H54 (cell line): ENCODE measurements at places on chromosomes 16 and 17.
A peak's percentile ranks its signal among the peaks of the same experiment; 100 is the strongest.

GRCh38 chr17:11899537-11899942 is 97.7 kb downstream of the ZNF18 start:
- no peak for DNase-seq

DNA sequence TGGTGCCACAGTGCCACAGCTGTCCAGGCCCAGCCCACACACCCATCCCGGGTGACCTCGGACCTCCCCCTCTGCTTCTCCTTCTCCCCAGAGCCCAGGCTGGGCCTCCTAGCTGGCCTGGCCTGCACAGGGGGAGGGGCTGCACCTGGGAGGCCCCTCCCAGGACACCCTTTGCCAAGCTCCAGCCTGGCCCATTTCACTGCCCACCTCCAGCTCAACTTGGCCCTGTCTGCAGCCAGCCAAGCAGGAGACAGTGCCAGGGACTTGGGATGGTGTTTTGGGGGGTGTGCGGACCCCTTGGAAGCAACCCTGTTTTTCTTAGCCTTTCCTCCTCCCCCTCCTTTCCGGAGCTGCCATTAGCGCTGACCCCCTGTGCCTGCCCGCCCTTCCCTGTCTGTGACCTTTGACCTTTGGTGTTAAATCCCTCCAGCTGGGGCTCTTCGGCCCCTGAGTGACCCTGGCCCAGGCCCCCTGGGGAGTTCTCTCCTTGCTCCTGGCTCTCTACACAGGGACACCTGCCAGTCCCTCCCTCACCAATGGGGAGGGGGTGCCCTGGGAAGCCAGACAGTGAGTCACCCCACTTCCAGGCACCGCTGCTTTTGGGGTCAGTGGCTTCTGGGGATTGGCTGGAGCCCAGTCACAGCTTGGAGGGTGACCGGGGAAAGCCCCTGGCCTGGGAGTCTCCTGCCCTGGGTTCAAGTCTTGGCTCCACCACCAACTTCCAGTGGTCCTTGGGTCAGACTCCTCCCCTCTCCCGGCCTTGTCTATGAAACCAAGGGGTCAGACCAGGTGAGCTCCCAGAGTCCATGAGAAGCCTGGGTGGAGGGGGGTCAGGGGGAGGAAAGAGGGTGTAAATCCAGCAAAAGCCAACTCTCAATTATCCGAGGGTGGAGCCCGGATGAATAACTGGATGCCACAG is 1.9 kb downstream of the GLIS2 start:
- DNase-seq = peak; percentile 80

GRCh38 chr17:4256952-4257351 is 6.8 kb downstream of the ANKFY1 start:
- peak; percentile 27 for DNase-seq

DNA sequence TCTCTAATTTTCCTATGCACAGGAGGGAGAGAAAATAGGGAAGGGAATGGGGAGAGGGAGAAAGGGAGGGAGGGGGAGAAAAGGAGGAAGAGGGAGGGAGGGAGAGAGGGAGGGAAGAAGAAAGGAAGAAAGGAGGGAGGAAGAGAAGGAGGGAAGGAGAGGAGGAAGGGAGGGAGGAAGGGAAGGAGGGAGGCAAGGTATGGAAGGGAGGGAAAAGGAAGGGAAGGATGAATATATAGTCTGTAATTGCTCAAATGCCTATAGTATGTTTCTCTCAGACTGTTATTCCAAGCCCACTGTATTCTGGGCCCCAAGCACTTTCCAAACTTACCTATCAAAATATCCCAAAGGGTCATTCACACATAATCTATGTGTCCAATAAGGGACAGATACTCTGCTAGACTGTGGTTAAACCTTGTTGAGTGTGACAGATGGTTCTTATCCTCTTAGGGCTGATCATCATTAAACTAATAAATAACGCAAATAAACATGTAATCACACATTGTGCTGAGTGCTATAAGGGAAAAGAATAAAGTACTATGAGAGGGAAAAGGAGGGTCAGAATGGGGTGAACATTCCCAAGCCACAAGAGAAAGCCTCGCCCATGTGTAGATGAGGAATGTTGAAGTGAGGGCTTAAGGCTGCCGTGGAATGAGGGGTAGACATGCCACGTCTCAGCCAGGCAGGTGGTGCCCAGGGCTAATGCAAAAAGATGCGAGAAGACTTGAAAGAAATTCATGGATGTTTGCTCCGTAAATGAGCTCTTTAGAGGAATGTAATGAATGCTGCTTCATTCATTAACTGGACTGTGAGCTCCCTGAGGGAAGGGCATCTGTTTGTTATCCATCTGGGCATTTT is 30.6 kb downstream of the ASIC2 start:
- DNase-seq = no peak

DNA sequence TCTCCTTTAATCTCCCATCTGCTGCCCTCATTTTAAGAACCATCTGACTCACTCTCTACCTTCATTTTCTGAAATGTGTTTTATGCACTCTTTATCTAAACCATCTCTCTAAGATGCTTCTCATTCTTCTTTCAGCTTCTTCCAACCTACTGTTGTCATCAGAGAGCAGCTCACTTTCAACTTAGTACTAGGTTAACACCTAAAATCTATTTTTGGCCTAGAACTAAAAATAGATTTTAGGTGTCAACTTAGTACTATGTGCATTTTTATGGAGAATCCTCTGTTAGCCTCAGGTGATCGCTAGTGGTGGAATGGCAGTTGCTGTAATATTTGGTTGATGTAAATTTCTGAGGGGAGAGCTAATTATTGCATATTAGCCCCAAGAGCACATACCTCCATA is 277.1 kb downstream of the KCNJ2 start:
- DNase-seq = no peak

GRCh38 chr17:30210366-30210765 is 25.1 kb downstream of the SLC6A4 start:
- DNase-seq = no peak

- peak; percentile 77 for DNase-seq
Measured at GRCh38 chr16:67241008-67241900, 6.0 kb downstream of the FHOD1 start.

- no peak for DNase-seq
Measured at GRCh38 chr17:42704837-42705494, 22.6 kb downstream of the CNTNAP1 start.

DNA sequence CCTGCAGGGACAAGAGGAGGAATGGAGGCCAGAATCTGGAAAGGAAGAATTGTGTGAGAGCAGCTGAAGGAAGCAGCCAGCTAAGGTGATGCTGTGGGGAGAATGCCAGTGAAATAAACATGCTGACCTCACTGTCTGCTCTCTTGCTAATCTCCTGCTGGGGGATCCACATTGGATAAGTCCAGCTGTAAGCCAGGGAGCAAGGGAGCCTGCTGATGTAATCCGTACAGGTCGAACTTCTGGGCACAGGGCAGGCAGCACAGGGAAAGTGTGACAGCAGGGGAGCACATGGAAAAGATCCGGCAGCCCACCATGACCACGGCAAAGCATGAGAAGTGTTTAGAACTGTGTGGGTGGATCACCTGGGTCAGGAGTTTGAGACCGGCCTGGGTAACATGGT is 7.5 kb upstream of the XPO6 start:
- no peak for DNase-seq

DNA sequence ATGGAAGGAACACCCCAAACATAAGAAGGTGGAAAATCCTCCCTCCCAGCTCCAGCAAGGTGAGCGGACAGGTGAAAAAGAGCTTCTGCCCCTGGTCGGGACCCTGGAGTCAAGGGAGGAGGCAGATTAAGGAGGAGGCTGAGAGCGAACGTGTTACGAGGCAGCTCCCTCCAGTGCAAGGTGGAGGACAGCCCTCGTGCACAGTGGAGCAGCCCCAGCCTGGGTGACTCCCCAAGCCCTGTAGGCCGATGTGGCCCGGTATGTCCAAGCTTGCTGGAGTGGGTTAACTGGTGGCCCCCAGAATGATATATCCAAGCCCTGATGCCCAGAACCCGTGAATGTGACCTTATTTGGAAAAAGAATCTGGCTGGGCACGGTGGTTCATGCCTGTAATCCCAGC is 15.5 kb upstream of the CRISPLD2 start:
- no peak for DNase-seq

DNA sequence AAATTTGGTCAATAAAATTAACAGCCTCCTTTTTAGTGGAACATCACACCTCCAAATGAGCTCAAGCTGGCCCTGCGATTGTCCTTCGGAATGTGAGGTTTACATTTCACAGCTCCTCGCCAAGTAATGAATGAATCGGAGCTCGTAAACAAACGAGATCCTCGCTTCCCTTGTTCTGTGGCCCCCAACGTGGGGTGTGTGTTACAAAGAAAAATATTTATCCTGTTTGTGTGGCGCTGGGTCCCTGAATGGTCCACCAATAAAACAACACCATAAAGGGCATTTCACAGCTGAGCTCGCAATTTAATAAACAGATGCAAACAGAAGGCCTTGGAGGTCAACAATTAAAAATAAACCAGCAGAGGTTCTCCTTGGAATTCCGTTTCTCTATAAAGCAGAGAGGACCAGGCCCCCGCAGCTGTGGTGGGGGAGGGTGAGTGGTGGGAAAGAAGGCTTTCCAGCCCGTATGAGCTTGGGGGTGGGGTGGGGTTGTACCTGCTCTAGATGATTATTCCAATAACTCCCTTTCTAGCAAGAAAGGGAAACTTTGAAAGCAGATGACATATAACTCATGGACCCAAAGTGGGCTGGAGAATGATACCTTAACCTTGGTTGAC is 393.9 kb upstream of the SALL1 start:
- no peak for DNase-seq

DNA sequence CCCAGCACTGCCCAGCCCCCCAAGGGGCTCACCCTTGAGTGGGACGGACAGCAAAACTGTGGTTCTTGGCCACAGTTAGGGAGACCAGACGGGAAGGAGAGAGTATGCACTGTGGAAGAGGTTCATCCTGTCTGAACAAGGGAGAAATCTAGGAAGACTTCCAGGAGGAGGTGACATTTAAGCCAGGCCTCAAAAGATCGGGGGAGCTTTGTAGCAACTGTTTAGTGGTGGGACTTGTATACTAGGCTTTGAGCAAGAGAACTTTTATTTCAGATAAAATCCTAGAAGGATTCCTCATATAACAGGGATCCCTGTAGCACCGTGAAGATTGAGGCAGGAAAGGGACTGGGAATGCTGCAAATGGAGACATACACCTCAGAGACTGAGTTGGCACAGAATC is 30.8 kb downstream of the SREBF1 start:
- no peak for DNase-seq

DNA sequence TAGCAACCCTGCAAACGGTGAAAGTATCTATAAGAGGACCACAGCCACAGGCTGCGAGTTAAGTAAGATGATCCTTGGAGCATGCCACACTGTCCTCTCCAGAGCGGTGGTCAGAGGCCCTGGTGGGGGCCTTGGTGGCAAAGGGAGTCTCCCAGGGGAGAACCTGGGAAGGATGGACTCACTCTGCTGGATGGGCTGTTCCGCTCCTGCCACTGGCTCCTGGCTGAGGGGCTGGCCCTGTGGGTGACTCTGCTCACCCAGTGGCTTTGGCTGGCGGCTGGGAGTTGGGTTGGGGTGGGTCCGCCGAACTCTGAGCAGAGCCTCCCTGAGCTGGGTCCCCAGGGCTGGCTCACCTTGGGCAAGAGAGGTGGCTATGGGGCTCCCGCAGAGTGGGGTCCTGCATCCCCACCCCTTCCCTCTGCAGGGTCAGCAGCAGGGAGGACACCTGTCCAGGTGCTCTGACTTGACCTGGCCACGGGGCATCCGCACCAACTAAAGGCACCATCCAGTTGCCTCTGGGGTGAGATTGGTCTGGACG is 7.3 kb downstream of the CDK5R1 start:
- no peak for DNase-seq

DNA sequence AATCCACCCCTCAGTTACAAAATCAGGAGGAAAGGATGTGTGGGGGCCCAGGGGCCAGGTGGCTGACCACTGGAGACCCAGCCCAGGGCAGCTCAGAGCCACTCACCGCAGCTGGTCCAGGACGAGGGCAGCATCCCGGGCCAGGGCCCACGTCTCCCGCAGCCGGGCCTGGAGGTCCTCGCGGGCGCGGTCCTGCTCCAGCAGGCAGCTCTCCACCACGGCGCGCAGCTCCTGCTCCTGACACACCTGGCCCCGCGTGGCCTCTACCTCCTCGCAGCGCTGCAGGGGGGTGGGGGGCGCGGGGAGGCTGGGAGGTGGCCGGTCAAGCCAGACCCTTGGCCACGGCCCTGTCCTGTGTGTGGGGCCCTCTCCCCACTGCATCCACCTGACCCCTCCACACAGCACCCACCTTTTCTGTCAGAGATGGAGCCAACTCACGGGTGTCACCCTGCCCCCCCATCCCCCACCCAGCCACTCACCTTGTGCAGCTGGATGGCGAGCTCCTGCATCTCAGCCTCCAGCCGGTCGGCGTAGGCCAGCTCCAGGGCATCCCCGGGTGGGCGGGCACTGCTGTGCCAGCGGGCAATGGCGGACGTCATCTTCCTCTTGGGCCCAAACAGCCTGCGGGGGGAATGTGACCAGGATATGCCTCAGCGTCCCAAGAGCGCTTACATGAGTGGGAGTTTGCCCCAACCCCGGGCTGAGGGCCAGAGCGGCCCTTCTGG is 5.1 kb downstream of the NUDT16L1 start:
- no peak for DNase-seq

DNA sequence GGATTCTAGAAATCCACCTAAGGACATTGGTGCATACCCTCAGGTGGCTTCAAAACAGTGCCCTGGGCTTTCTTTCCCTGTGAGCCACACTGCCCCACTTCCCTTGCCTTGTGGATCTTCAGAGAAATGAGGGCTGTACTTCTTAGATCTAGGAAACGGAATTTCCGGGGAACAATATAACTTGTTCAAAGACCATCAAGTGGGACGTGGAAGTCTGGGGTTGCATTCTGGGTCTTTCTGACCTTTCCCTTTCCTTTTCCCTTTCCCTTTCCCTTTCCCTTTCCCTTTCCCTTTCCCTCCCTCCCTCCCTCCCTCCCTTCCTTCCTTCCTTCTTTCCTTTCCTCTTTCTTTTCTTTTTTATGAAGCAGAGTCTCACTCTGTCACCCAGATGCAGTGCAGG is 97.1 kb upstream of the SALL1 start:
- DNase-seq = no peak

- peak; percentile 95 for DNase-seq
Measured at GRCh38 chr16:70476272-70477020, 22.1 kb downstream of the FCSK start.

DNA sequence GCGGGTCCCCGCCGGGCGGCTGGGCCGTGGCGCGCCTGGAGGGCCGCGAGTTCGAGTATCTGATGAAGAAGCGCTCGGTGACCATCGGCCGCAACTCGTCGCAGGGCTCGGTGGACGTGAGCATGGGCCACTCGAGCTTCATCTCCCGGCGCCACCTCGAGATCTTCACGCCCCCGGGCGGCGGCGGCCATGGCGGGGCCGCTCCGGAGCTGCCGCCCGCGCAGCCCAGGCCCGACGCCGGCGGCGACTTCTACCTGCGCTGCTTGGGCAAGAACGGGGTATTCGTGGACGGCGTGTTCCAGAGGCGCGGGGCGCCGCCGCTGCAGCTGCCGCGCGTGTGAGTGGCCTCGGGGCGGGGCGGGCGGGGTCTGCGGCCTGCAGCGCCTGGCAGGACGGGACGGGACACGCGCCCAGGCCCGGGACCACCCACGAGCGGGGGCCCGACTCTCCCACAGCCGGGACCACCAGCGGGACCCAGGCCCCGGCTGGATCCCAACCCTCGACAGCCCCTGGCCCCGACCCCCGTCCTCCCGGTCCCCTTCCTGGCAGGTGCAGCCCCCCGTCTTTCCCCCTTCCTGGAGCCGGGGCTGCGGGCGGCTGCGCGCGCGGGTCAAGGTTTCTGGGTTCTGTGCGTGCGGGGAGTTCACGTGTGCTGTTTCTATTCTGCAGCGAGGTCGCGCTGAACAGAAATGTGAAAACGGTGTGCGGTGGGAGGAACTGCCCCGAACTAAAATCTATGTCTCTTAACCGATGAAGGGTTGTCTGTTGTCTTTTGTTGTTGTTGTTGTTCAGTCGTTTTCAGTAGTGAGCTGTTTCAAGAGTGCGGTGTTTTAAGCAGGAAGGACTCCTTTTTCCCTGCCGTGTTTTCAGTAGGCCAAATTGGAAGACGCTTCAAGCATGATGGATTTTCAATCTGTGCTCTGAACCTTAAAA is 705 bp downstream of the FOXK2 start:
- DNase-seq = no peak
